GF-D8 (cell line): ENCODE measurements at places on chromosomes 7 and 10.
A peak's percentile ranks its signal among the peaks of the same experiment; 100 is the strongest.

DNA sequence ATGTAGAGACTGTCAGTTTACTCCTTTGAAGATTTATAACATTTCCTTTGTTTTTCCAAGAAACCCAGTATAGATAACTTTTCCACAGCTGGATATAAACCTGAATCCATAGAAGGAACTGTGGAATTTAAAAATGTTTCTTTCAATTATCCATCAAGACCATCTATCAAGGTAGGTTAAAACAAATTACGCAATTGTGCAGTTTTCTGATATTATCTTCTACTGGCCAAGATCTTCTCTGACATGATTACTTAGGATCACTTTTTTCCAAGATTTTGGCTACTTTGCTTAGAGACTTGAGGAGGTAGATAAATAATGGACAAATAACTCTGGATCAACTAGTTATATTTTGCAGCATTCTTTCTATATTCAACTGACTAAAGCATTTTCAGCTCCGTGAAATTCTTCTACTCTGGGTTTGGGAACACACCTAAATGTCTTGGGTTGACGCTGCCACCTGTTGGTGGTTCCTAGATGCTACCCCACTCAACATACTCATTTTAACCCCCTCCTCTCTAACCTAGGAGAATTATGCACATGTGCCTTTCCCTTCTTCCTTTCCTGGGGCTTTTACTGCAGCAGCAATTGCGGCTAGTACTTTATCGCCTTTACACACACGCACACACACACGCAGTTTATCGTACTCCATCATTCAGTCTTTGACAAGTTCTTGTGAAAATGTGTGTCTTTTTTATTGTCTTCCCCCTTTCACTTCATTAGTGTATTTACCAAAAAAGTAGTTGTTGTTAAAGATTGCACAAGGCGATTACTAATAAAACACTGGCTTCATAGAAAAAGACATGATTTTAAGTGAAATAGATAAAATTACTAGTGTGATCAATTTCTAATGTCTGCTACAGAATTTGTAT, 32.7 kb downstream of the ABCB5 start:
- DNase-seq, result no peak

- no peak for DNase-seq
These were observed 90.1 kb downstream of the FOXL3 start for GRCh38 chr7:380139-380485.

DNA sequence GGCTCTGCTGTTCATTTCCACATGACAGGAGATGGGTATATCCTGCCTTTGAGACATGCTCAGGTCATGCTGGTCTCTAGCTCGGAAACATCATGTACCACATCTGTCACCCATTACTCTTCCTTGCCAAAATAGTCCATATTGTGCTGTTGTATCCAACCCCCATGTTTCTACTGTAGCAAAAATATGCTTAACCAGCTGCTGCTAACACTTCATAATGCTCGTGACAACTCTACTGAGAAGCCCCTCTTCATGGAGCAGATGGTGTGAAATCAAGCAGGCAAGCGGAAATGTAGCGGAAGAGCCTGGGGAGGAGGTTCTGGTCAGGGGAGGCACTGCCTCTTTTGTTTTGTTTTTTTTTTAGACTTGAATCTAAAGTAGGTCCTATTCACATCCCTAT, 82.9 kb downstream of the NPY start:
- no peak for DNase-seq

DNA sequence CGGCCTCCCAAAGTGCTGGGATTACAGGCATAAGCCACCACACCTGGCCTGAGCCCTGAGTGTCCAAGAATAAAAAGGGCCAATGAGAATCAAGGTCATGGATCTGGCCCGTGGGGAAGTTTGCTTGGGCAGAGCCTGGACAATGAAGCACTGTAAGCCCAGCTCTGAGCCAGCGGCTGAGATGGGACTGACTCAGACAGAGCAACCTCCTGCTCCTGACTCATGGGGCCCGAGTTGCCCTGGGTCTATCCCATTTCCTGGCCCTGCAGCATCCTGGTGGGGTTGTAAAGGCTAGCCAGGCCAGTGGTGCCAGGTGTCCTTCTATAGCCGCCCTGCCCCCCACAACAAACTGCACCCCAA, 5.2 kb upstream of the MYH16 start:
- DNase-seq, result no peak

GRCh38 chr10:97399843-97400545, 1.1 kb downstream of the RRP12 start:
- peak; percentile 35 for DNase-seq
